ENCODE measurements at places on chromosomes 5 and 9. TPM values are rescaled to one million over a fixed set of nuclear protein-coding genes. Genes with fewer than 3 reads are reported as not detected.

Gene PCDHGC3
- 15.6 TPM for total RNA-seq

Gene MAP1B
- total RNA-seq, result 39.3 TPM

Gene PCDHGA11
- 4.0 TPM for total RNA-seq

Gene SLC45A2
- total RNA-seq, result under 0.01 TPM

Gene ARID3C
- 0.25 TPM for total RNA-seq

Gene NINJ1
- 26.4 TPM for total RNA-seq

- peak; percentile 1 for DNase-seq
Observed at GRCh38 chr9:103798620-103799019, 295.5 kb upstream of the SMC2 start.

GRCh38 chr9:89194421-89195130, 16.0 kb upstream of the SHC3 start:
- no peak for DNase-seq

DNA sequence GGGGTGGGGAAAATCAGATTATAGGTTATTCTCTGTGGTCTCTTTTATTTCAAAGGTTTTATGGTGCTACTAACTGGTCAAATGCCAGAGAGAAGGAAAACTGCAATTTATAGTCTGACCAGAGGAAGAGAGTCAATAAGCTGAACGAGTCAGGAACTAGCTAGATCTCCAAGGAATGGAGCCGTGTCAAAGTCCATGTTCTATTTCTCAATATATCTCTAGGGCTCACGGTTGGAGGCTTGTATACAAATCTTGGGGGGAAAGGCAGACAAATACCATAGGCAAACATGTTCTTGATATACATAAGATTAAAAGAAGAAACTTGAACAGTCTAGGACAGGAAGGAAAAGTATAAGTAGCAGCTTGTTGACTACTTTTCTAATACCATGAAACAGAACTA, 627.1 kb downstream of the PDE4D start:
- DNase-seq, result no peak

DNA sequence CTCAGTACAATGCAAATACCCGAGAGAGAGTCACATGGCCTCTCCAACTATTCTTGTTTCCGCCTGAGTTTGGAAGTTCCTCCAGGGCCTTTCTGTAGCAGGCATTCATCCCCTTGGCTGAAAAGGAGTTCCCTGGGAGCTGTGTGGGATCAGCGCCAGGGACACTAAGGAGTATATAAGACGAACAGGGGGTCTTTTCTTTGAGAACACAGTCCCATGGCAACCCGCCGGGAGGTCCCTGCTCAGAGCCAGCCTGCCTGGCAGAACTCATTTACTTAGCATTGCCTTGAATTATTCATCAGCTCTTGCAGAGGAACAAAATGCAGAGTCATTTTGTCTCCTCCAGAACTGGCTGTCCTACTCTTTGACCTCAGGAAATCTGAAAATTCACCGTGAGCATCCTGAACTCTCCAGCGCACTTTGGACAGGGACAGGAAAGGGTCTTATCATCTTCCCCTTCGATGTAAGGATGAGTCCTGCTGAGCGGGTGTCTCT, 120.4 kb upstream of the OSMR start:
- no peak for DNase-seq

DNA sequence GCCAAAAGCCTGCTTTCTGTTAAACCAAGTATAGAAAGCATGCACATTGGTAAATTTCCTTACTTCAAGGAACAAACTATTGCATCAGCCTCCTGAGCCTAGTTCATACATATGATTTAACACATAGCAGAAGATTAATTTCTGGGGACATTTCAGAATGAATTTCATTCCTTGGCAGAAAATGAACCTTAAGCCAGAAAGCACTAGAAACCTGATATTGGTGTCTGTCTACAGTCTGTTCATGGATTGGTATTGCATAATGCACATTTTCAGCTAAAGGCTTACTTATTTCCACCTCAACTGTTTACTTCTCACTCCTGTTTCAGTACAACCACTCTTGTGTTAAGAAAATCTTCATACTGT, 1471.8 kb upstream of the NUDT12 start:
- DNase-seq, result no peak

- DNase-seq, result no peak
Observed at GRCh38 chr5:14849516-14850294, 21.9 kb downstream of the ANKH start.

- no peak for DNase-seq
Observed at GRCh38 chr5:99004960-99005359, 76.2 kb upstream of the CHD1 start.

DNA sequence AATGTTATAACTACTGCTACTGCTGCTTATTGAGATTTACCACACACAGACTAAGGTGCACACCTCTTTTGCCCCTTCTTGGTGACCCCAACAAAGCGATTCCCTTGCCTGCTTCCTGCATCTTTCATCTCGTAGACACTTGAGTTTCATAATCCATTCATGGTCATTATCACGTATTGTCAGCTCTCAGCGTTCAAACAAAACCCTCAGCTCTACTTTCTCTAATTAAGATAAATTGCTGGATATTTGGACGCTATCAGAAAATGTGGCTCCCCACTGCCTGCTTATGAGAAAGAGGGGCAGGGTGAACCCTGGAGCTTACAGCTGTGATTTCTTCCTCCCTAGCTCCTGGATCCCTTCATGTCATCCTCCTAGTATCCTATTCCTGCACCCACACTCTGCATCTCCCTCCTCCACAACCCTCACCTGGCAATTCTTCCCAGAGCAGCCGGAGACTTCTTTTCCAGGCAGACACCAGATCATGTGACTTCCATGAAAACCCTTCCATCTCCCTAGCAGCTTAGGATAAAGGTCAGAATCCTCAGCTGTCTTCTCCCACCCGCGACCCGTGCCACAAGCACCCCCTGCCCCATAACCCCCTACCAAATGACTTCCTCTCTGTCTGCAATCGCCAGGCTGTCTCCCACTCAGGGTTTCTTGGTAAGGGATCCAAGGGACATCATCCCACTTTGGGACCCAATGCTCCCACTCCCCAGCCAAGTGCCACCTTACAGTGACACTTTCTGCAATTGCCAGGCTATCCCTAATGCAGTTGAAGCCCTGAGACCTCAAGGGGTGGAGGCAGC, 146.5 kb downstream of the NSG2 start:
- DNase-seq, result no peak

DNA sequence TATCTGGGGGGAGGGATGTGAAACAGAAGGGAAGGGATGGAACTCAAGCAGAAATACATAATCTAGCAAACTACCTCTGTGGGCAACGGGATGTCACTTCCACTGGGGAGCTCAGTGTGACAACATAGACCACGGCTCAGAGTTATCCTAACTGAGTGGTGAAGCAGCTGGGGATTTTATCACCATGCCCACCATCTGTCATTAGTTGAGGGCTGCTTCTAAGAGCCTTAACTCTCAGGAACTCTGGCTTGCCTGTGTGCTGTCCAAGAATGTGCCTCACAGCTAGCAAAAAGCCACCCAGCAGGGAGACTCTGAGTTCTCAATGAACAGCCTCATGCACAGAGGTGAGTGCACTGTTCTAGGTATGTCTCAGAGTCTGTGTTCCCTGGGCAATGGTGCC, 90.6 kb upstream of the CXCL14 start:
- no peak for DNase-seq

- no peak for DNase-seq
Observed at GRCh38 chr5:151534350-151534749, 56.8 kb downstream of the FAT2 start.

GRCh38 chr5:1919209-1919566, 36.5 kb upstream of the IRX4 start:
- no peak for DNase-seq

GRCh38 chr5:176609724-176610434, at the start of gene GPRIN1:
TSS of gene GPRIN1 (minus strand) at chr5:176610156. CDS start at chr5:176599834, 10,322 bp downstream.
- no peak for DNase-seq

- DNase-seq, result no peak
Observed at GRCh38 chr9:81879501-81879916, 48.7 kb upstream of the SPATA31D4 start.

DNA sequence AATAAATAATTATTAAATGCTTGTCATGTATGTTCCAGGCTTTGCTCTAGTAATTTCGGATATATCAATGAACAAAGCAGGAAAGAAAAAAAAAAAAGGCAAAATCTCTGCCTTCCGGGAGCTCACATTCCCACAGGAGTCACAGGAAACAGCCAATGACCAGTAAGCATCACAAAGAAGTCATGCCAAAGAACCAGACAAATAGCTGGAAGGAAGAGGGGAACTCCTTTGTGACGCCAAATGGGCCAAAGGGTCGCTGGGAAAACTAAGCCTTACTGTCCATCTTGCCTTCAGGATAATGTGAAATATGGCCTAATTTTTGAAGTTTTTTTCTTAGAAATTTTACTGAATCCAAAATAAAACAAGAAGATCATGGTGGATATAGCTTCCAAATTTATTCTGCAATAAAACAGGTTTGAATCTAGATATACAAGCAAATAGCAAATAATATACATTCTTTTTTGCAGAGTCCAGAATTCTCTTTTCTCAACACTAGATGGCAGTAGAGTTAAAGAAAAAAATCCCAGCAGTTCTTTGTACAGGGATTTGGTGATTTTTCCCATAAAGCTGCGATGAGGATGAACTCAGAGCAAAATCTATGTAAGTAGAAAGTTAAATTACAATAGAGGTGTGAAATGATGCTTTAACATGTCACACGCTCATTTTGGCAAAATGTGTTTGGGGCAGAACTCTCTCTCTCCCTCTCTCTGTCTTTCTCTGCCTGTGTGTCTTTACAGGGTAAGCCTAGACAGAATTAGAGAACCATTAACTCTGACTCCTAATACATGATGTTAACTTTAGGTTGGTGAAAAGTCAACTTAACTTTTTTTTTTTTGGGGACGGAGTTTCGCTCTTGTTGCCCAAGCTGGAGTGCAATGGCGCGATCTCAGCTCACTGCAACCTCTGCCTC, 60.0 kb upstream of the TUT7 start:
- peak; percentile 44 for DNase-seq

GRCh38 chr9:106752581-106752980, 110.4 kb upstream of the ZNF462 start:
- no peak for DNase-seq
